Right forelimb (tissue), 1 donor: ENCODE measurements at places on chromosomes 16 and 17.

DNA sequence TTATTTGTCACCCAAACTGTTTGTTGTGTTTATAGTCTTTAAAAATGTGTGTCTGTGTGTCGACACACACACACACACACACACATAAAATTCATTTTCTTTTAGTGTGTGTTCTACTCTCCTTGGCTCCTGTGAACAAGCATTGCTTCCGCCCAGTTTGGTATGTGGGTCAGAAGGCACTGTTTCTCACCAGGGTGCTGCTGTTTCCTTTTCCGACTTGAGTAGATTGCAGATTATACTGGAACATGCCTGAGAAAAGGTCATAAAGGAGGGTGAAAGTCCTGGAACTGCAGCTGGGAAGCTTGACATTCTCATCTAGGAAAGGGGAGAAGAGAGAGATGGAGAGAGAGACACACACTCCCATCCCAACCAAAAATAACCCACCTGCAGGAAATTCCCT is 330.3 kb downstream of the BCAS3 start:
- no peak for DNase-seq

DNA sequence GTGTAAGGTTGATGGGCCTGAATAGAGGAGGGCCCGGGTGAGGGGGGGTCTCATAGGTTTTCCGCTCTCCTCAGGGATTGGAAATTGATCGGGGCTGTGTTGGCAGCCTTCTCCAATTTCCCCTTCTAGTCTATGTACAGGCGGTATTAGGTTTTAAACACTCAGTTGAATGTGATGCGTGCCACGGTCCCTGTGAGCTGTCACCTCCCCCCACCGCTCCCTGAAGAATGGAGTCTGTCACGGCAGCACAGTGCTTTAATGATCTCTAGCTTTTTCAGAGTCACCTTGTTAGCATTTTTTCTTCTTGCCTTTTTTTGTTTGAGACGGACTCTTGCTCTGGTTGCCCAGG is 800 bp downstream of the COX4I1 start:
- DNase-seq: no peak

DNA sequence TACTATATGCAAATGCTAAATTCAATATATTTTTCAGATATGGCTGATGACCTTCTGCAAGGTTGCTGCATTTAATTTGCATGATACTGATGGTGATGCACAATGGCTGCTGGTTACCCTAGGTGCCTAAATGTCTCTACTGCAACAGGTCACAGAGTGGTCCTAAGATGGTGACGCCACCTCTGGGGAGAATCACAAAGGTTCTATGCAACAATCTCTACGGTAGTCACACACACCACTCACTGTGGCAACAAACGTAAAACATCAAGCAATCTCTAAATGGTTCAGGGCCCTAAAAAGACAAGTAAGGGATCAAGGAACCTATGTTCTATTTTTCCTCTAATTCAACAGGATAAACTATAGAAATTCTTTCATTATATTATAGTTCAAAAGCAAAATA is 293.3 kb downstream of the CEP112 start:
- no peak for DNase-seq

GRCh38 chr17:68377771-68378267 is 79.5 kb downstream of the WIPI1 start:
- no peak for DNase-seq
